ENCODE measurements at places on chromosomes 2 and 18.

DNA sequence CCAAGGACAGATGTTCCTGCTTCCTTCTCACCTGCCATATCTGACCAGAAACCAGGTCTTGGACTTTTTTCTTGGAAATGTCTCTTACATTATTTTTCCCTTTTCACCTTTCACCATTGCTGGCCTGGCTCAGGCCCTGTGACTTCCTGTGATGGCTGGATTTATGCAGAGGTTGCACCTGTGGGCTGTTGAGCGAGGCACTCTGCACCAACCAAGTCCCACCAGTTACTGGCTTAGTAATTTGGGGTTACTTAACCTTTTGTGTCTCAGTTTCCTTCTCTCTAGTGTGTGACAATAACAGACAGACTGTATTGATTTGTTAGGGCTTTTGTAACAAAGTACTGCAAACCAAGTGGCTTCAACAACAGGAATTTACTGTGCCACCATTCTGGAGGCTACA is 110.0 kb downstream of the INSIG2 start:
- DNase-seq, result no peak

DNA sequence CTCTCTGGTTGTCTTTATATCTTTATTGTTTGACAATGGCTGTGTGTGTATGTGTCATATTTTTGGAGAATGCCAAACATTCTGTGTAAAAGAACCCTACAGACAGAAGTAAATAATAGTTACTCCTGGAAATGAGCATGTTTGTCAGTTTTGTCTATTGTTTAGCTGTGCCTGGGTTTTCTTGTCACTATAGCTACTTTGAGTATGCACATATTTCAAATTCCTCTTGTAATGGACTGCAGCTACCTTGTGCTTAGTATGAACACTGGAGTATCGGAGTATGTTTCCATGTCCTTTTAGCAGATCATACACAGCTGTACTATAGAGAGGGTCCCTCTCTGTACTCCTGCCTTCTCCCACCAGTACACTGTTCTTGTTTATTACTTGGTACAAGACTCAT is 58.0 kb upstream of the DOCK10 start:
- no peak for DNase-seq

GRCh38 chr2:216201692-216202306 is 92.7 kb downstream of the XRCC5 start:
- DNase-seq, result no peak

DNA sequence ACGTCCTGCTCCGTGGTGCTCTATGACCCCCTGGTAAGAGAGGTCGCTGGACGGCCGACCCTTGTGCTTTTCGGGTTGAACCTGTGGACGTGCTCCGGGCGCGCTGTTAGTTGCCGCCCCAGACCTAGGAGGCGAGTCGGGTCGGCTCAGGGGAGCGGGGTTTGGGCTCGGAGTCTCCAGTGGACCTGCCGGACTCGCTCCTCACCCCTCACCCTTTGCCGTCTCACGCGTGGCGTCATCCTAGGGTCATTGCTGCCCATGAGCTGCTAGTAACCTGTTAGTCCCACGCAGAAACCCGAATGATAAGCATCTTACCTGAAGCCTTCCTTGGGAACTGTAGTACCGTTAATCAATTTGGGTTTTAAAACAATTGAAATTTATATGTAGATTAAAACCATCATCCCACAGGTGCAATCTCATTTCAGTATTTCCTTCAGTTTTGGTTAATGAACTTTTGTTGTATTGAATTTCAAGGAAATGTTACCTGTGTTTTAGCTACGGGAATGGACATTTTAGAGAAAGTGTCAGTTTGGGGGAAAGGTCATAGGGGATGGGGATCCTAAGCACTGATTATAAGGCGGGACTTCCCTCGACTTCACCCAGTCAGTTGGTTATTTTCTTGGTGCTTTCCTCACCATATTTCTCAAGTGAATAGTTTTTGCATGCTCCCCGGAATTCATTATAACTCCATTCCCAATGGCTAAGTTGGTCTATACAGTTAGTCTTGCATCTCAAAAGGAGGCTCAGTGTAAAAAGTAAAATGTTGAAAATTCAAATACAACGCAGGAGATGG is 536 bp downstream of the ELP2 start:
- DNase-seq, result no peak

GRCh38 chr18:70279470-70279869 is 9.4 kb upstream of the SOCS6 start:
- DNase-seq, result no peak

DNA sequence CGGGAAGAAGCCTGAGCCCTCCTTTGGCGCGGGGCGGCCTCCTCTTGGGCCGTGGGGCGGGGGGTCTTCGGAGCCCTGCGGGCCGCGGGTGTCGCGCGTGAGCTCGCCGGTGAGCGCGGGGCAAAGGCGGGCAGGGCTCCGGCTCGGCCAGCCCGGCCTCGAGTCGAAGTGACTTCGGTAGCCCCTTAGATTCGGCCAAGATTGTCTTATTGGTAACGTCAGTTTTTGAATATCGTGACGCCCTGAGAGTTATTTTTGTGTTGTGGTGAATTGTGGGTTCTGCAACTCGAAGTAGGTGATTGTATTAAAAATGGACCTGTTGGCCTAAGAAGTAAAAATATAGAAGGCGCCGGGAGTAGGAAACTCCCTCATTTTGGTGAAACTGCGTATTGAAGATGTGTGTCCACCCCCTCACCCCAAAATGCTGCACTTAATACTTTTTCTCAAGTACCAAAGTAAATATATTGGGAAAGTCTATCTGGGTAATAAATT is 669 bp downstream of the MARCHF7 start:
- no peak for DNase-seq

DNA sequence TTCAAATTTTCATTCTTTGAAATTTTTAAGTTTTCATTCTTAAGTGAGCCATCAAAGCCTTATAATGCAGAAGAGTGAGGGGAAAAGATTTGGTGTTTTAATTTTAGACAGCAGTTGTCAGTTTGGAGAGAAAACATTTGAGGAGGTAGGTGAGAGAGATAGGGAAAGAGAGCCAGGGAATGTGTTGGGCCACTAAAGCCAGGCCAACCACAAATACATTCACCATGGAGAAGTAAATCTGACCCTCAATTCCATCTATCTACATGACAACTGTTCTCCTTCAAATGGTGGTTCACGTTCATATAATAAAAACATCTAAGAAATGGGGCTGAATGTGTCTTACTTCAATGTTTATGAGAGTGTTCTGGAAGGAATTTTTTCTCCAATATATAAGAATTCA is 553.0 kb upstream of the SYT4 start:
- DNase-seq, result no peak

GRCh38 chr2:153068052-153068451 is 349.6 kb downstream of the ARL6IP6 start:
- DNase-seq, result no peak

- no peak for DNase-seq
Observed at GRCh38 chr2:32923109-32923508, 23.6 kb upstream of the LTBP1 start.

- DNase-seq, result no peak
Observed at GRCh38 chr2:144079803-144080202, 440.1 kb downstream of the ZEB2 start.

GRCh38 chr2:126808929-126809328 is 89.8 kb upstream of the TEX51 start:
- no peak for DNase-seq

- DNase-seq, result no peak
Observed at GRCh38 chr18:48033790-48034650, 103.6 kb upstream of the SMAD2 start.

GRCh38 chr2:104733226-104733943 is 120.5 kb upstream of the POU3F3 start:
- no peak for DNase-seq

GRCh38 chr2:43699761-43700160 is 23.5 kb upstream of the C1GALT1C1L start:
- DNase-seq, result no peak

DNA sequence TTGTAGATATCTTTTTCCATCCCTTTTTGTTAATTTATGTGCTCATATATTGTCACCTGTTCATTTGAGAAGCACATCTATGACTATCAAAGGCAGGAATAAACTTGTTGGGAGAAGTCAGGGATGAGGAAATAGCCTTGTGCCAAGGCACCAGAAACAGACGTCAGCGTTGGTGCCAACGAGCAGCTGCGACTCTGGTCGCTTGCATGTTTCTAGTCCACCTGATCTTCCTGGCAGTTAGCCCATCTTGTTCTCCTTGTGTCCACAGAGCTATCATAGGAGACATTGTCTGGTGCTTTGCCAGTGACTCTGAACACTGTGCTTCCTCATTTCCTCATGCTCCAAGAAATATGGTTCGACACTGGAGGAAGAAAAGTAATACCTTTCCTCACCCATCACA is 374.4 kb downstream of the PTPRM start:
- no peak for DNase-seq

DNA sequence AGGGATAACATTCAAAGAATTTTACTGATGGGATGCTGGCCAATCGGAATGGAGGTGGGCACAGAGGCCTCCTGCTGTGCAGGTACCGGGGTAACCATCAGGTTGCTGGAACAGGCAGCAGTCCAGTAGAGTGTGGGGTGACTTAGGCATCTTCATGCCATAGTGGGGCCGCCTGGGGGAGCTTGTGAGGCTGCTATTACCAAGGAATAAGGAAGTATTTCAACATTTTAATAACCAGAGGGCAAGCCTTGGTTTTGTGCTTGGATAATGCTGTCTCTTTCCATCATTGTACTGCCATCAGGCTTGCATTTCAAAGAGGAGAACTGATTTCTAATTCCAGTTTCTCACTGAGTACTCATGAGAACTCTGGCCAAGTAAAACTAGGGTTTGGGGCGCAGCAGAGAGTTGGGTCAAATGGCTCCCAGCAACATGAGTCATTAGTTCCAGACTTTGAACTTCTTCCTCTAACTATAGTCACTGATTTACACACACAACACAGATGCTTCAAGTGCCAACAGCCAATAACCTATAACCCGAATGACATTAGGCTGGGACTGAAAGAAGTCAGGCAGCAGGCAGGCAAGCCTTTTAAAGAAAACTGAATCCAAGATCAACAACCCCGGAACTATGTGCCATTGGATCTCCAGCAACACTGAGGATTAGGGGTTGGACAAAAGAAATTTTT is 56.1 kb upstream of the FHL2 start:
- no peak for DNase-seq

GRCh38 chr18:7754258-7754657 is 187.1 kb downstream of the PTPRM start:
- DNase-seq, result no peak

- no peak for DNase-seq
Observed at GRCh38 chr2:167110345-167110744, 222.1 kb downstream of the XIRP2 start.

DNA sequence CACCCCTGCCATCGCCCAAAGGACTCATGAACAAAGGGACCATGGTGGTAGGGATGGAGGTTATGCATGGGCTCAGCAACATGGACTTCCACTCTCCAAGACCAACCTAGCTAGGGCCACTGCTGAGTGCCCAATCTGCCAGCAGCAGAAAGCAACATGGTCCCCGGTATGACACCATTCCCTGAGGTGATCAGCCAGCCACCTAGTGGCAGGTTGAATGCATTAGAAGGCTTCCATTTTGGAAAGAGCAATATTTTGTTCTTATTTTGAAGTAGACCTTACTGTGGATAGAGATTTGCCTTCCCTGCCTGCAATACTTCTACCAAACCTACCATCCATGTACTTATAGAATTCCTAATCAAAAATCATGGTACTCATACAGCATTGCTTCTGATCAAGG is 99.8 kb downstream of the METTL4 start:
- no peak for DNase-seq

GRCh38 chr2:227020416-227020815 is 143.6 kb downstream of the COL4A4 start:
- no peak for DNase-seq
